ENCODE measurements at places on chromosomes 6 and 20.

DNA sequence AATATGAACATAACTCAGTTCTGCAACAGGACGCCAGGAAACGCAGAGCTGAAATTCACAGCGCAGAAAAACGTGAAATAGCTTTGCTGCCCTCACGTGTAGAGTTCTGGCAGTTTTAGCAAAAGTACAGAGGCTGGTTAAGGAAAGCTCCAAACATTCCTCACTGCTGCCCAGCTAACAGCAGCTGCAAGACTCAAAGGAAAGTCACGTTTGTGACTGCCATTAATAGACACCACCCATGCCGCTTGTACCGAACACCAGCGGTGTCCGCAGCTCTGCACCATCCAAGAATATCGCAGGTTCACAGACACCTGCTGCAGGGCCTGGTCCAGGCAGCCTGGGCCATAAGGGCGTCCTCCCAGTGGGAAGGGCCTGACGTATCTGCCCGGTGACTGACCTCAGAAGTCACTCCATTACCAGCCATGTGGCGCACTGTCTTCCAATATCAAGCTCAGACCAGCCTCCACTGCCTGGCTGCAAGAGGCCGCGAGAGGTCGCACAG is 61.4 kb downstream of the WDR27 start:
- H3K4me1 ChIP-seq = no peaks in the 10 kb centered on the region
- no peak overlapping the region for H3K27ac ChIP-seq
- no peaks in the 10 kb centered on the region for H3K27me3 ChIP-seq
- no peak overlapping the region for H3K4me3 ChIP-seq

DNA sequence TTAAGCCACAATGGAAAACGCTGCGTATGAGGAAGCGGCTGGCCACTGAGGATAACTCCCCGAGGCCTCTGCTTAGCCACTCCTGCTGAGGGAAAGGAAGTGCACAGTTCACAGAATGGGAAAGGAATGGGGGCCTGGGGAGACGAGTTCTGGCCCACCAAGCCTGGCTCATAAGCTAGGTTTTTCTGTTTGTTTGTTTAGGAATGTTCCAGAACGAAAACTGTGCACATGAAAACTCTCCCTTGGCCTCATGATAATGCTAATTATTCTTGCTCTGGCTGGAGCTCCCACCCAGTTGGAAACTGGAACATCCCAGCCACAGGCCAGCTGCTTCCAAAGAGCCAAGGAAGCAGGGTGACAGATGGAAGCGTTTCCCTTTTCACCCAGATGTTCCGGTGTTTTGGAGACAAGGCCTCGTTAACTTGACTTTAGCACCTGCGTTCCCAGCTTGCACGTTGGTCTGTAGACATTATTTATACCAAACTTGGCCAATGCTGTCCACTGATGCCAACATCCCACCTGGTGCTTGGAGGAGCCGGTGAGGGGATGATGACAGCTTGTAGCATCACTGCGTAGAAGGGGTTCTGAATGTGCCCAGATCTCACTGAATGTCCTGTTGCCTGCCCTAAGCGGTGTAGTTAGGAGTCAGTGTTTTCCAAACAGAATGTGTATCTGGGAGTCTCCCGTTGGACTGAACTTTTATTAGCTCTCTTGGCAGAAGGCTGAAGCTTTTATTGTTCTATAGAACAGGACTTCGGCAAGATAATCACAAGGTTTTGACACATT is 34.5 kb downstream of the APCDD1L start:
- no peak overlapping the region for H3K4me3 ChIP-seq
- H3K27ac ChIP-seq = peak overlapping the region; percentile 66
- no peaks in the 10 kb centered on the region for H3K36me3 ChIP-seq
- DNase-seq = no peak

DNA sequence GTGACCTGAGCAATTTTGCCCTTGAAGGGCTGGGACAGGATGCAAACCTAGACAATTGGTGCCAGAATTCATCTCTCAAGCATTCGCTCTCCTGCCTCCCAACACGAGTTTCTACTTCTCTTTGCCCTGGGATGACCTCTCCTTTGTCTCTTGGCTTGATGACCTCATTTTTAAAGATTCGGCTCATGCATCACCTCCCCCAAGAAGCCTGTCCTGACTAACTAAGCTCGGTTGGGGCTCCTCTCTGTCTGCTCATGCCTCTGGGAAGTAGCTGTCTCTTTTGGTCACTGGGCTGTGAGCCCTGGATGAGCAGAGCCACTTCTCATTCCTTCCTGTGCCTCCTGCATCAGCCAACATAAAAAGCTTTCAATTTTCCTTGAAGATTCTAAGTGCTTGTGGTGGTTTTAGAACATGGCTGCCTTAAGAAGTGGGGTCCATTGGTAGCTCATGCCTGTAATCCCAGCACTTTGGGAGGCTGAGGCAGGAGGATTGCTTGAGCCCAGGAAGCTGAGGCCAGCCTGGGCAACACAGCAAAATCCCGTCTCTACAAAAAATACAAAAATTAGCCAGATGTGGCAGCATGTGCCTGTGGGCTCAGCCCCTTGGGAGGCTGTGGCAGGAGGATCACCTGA is 11.1 kb upstream of the TCF15 start:
- H3K27me3 ChIP-seq = no peaks in the 10 kb centered on the region
- no peak for DNase-seq
- H3K4me3 ChIP-seq = no peak overlapping the region
- H3K4me1 ChIP-seq = no peaks in the 10 kb centered on the region
- H3K27ac ChIP-seq = no peak overlapping the region

DNA sequence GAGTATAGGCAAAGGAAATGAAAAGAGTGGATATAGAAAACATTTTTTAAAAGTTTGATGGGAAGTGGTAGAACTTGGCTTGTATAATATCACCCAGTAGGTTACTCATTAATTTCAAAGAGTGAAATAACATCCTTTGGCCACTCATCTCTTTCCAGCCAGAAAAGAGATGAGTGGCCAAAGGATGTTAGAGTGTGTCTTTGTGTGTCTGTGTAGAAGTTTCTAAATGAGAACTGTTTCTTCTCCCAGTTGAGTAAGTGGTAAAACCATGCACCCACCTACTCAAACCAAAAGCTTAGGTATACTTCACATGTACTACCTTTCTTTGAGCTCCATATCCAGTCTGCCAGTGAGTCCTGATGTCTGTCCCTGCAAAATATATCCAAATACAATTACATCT is 47.7 kb upstream of the TMEM244 start:
- no peak for DNase-seq
- no peaks in the 10 kb centered on the region for H3K36me3 ChIP-seq
- H3K27me3 ChIP-seq = no peaks in the 10 kb centered on the region
- no peak overlapping the region for H3K27ac ChIP-seq
- no peaks in the 10 kb centered on the region for H3K4me1 ChIP-seq
- no peak overlapping the region for H3K4me3 ChIP-seq

GRCh38 chr6:52176550-52176949 is 9.6 kb upstream of the IL17A start:
- DNase-seq = no peak
- no peaks in the 10 kb centered on the region for H3K27me3 ChIP-seq
- no peaks in the 10 kb centered on the region for H3K4me1 ChIP-seq
- no peaks in the 10 kb centered on the region for H3K36me3 ChIP-seq

GRCh38 chr20:50574108-50574507 is 63.9 kb downstream of the PTPN1 start:
- H3K27ac ChIP-seq = no peak overlapping the region
- H3K27me3 ChIP-seq = no peaks in the 10 kb centered on the region
- H3K4me1 ChIP-seq = peaks cover 11% of the 10 kb centered on the region
- no peak for DNase-seq

DNA sequence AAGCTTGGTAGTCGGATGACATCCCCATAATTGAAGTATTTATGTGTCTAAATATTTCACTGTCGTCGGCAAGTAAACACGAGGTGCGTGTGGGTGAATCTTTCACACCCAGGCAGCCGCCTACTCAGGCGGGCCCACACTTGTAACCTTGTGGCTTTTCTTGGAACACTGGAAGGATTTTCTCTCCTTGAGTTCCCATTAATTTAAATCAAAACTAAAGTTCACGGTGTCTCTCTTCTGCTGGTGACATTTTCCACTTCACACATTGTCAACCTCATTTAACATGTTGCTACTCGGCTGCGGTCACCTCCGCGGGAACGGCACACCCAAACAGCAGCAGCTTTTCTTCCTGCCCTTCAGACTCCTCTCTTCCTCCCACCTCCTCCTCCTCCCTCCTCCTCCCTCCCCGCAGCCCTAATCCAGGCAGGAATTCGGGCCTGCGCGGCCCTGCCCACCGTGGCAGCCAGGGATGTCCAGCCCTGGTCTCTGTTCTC is 336.6 kb downstream of the QKI start:
- H3K36me3 ChIP-seq = no peaks in the 10 kb centered on the region
- H3K4me3 ChIP-seq = no peak overlapping the region
- DNase-seq = no peak
- H3K4me1 ChIP-seq = no peaks in the 10 kb centered on the region
- no peak overlapping the region for H3K27ac ChIP-seq

DNA sequence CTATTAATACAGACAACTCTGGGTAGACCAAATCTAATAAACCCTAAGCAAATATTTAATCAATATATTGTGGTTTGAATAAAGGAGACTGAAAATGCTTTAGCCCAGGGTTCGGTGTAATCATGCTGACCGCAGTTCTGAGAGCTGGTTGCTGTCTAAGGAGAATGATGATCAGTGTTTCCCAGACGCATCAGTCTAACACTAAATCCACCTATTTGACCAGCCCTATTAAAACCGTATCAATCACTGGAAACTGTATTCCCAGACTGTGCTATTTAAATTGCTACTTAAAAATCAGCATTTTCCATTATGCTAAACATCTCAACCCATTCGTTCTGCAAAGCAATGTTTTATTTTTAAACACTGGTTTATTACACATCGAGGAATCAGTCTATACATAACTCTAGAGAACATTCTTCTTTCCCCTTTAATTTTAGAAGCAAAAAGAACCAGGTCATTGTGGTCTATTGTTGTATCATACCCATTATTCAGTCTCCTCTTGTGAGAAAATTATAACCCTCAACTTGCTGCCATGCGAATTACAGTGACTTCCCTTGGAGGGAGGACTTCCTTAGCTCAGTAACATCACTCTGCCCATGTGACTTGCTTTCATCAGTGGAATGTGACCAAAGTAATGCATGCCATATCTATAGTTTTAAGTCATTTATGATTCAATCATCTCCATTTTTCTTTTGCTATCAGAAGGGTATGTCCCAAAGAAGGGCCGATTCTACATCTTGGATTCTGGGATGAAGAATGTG is 515.2 kb upstream of the JAG1 start:
- no peak for DNase-seq
- no peaks in the 10 kb centered on the region for H3K27me3 ChIP-seq
- H3K27ac ChIP-seq = no peak overlapping the region
- H3K36me3 ChIP-seq = no peaks in the 10 kb centered on the region
- no peaks in the 10 kb centered on the region for H3K4me1 ChIP-seq
- no peak overlapping the region for H3K4me3 ChIP-seq

GRCh38 chr6:71386215-71386614 is 97.6 kb downstream of the OGFRL1 start:
- no peak overlapping the region for H3K27ac ChIP-seq
- H3K4me3 ChIP-seq = no peak overlapping the region
- no peaks in the 10 kb centered on the region for H3K27me3 ChIP-seq
- no peaks in the 10 kb centered on the region for H3K36me3 ChIP-seq
- H3K4me1 ChIP-seq = no peaks in the 10 kb centered on the region

GRCh38 chr6:151284012-151284411 is 44.2 kb downstream of the AKAP12 start:
- H3K36me3 ChIP-seq = no peaks in the 10 kb centered on the region
- no peaks in the 10 kb centered on the region for H3K4me1 ChIP-seq
- H3K27ac ChIP-seq = no peak overlapping the region

- no peak overlapping the region for H3K27ac ChIP-seq
- no peaks in the 10 kb centered on the region for H3K27me3 ChIP-seq
- H3K36me3 ChIP-seq = no peaks in the 10 kb centered on the region
- H3K4me3 ChIP-seq = no peak overlapping the region
Observed at GRCh38 chr6:151723152-151723551, 84.3 kb upstream of the ESR1 start.

DNA sequence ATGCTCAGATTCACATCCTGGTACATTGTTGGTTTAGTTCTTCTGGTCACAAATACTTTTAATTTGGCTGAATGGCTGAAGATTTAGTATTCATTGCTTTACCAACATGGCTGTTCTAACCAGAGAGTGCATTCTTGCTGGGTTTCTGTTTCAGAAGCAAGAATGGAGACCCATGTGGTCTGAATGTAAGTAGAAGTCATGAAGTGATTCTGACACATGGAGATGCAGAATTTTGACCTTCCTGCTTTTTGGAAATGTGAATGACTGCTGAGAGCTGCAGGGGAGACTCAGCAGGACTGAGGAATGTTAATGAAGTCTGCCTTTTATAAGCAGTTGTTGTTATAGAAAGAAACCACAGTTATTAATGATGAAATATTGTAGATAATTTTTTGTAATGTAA is 576.1 kb upstream of the MARCKS start:
- H3K36me3 ChIP-seq = no peaks in the 10 kb centered on the region
- DNase-seq = no peak
- H3K4me1 ChIP-seq = no peaks in the 10 kb centered on the region
- H3K27me3 ChIP-seq = no peaks in the 10 kb centered on the region

- H3K27ac ChIP-seq = no peak overlapping the region
- no peaks in the 10 kb centered on the region for H3K36me3 ChIP-seq
- H3K4me3 ChIP-seq = no peak overlapping the region
- H3K27me3 ChIP-seq = no peaks in the 10 kb centered on the region
Observed at GRCh38 chr6:3284436-3284876, 25.7 kb downstream of the PSMG4 start.

- H3K36me3 ChIP-seq = no peaks in the 10 kb centered on the region
- no peaks in the 10 kb centered on the region for H3K27me3 ChIP-seq
- no peaks in the 10 kb centered on the region for H3K4me1 ChIP-seq
- peak overlapping the region; percentile 83 for H3K27ac ChIP-seq
- peak overlapping the region; percentile 56 for H3K4me3 ChIP-seq
- no peak for DNase-seq
Observed at GRCh38 chr20:57392512-57393271, 1.5 kb downstream of the RBM38 start.

DNA sequence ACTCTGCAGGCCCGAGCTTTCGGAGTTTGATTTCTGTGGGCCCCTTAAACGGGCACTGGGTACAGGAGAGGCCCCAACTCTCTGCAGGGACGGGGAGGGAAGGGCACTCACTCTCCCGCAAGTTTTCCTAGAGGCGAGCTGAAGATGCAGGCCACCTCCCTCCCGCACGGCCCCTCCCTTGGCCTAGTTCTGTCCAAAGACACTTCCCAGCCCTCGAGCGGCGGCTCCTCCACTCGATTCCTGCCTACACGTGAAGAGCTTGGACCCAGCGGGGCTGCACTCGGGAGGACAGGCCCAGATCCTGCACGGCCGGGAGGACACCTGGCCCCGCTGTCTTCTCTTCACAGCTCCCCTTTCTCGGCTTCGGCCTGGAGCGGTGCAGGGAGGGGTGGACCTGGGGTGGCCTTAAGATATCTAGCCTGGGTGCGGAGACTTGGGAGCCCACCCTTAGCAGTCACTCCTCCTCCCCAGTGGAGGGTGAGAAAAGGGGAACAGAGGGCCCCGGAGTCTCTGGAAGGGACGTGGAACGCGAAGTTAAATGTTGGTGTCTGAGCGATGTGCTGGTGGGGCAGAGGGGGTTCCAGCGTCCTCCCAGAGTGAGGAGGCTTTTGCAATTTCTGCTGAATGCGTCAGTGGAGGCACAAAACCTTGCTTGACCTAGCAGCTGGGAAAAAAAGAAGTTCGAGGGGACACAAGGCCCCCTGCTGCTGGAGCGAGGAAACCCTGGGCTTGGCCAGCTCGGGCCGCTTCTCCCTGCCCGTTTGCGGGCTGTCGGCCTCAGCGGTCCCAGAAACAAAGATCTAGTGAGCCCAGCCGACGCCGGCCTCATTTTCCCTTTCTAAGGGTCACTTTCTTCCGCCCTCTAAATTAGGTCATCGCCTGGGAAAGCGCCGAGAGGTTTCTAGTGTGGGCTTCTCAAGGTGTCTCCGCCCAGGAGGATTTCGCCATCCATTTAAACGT is 4.9 kb downstream of the OLIG3 start:
- no peak overlapping the region for H3K27ac ChIP-seq
- DNase-seq = no peak
- peaks cover 5% of the 10 kb centered on the region for H3K27me3 ChIP-seq
- no peaks in the 10 kb centered on the region for H3K4me1 ChIP-seq
- H3K4me3 ChIP-seq = no peak overlapping the region

Measured in uterus (tissue), 4 donors.